ENCODE measurements at places on chromosomes 12 and 14. TPM values are rescaled to one million over a fixed set of nuclear protein-coding genes. Genes with fewer than 3 reads are reported as not detected.

Gene KRT83
- 7.2 TPM for total RNA-seq

Gene EEF1AKMT3
- 6.8 TPM for total RNA-seq

Gene PYGL
- 162 TPM for total RNA-seq

Gene BATF
- not detected for total RNA-seq

Gene PLCZ1
- not detected for total RNA-seq

Gene GLT8D2
- total RNA-seq: 0.25 TPM

Gene FOXA1
- total RNA-seq: 9.1 TPM

Gene SNRPF
- 111 TPM for total RNA-seq

Data from A549 treated with GW870086 at 1 μM for 4 hours (cell line).